ENCODE measurements at places on chromosomes 6 and 20.

DNA sequence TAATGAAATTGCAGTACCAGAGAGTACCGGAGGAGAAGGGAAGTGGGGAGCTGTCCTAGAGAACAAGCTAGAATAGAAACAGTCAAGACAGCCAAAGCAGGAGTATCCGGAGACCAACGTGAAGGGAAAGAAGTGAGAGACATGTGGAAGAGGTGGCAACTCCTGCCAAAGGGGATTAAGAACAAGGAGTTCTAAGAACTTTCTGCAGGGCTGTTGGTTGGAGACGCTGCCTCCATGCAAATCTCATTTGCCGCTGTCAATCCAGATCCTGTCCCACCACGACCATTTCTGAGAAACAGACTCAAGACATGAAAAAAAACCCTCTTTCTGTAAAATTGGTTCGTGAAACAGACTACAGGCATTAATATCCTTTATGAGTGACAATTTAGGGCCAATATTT is 595.7 kb downstream of the PTPRT start:
- no peaks in the 10 kb centered on the region for H3K4me1 ChIP-seq
- no peak for DNase-seq
- H3K4me3 ChIP-seq, result no peak overlapping the region
- no peaks in the 10 kb centered on the region for H3K36me3 ChIP-seq
- H3K27me3 ChIP-seq, result no peaks in the 10 kb centered on the region
- H3K27ac ChIP-seq, result no peak overlapping the region

DNA sequence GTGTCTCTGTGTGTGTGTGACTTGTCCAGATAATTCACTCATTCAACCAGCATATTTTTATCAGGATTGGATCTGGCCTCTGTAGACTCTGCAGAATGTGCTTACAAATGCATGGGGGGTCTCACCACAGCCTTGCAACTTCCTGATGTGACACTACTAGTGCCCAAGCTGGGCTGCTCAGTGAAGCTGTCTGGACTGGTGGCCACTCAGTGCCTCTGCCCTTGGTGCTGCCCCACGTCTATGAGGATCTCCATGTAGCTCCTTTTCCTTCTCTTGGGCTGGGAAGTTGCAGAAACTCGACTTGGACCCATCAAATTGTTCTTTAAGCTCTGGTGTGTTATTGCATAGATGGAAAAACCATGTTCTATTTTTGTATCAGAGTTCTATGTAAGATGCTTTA is 75.8 kb downstream of the NRN1 start:
- H3K27ac ChIP-seq, result no peak overlapping the region
- no peak for DNase-seq
- H3K4me3 ChIP-seq, result no peak overlapping the region
- H3K36me3 ChIP-seq, result no peaks in the 10 kb centered on the region
- no peaks in the 10 kb centered on the region for H3K27me3 ChIP-seq

DNA sequence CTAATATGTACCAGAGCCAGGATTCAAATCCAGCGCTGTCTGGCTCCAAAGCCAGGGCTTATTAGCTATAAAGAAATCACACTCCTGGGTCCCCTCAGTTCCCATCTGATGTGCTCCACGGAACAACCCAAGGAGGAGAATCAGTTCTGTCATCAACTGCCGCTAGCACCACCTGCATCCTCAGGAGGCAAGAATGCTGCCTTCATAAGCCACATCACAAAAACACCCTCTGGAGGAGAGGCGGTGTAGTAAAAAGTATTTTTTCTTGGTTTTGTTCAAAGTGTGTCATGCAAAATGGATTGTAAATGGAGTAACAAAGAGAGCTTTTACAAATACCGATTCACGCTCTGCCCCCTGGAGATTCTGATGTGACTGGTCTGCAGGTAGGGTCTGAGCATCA is 57.1 kb downstream of the TNFRSF21 start:
- no peaks in the 10 kb centered on the region for H3K4me1 ChIP-seq
- H3K27me3 ChIP-seq, result no peaks in the 10 kb centered on the region
- DNase-seq, result no peak
- H3K27ac ChIP-seq, result no peak overlapping the region
- no peaks in the 10 kb centered on the region for H3K36me3 ChIP-seq

- H3K36me3 ChIP-seq, result no peaks in the 10 kb centered on the region
- no peak overlapping the region for H3K4me3 ChIP-seq
Measured at GRCh38 chr20:8309634-8310033, 177.6 kb downstream of the PLCB1 start.

GRCh38 chr6:51655517-51655916 is 431.9 kb downstream of the PKHD1 start:
- no peak for DNase-seq
- no peak overlapping the region for H3K27ac ChIP-seq
- no peaks in the 10 kb centered on the region for H3K4me1 ChIP-seq
- no peaks in the 10 kb centered on the region for H3K27me3 ChIP-seq
- no peak overlapping the region for H3K4me3 ChIP-seq

DNA sequence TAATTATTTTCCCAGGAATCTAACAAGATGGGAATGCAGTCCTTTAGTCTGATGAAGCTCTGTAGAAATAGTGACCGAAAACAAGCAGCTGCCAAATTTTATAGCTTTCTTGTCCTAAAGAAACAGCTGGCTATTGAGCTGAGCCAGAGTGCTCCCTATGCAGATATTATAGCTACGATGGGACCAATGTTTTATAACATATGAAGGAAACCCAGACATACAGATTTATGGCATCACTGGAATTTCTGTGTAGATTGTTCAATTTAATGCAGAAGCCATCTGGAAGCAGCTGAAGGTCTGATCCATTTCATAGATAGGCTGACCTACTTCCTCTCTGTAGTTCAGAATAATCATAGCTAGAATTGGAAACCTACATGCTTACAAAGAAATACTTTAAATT is 11.8 kb upstream of the SNPH start:
- H3K27ac ChIP-seq, result no peak overlapping the region
- no peak overlapping the region for H3K4me3 ChIP-seq
- H3K36me3 ChIP-seq, result no peaks in the 10 kb centered on the region

GRCh38 chr20:37690626-37691369 is 3.0 kb upstream of the CTNNBL1 start:
- H3K4me1 ChIP-seq, result no peaks in the 10 kb centered on the region
- H3K27ac ChIP-seq, result no peak overlapping the region
- H3K4me3 ChIP-seq, result no peak overlapping the region
- H3K27me3 ChIP-seq, result no peaks in the 10 kb centered on the region
- no peaks in the 10 kb centered on the region for H3K36me3 ChIP-seq

- no peaks in the 10 kb centered on the region for H3K27me3 ChIP-seq
- H3K36me3 ChIP-seq, result no peaks in the 10 kb centered on the region
- DNase-seq, result no peak
- H3K27ac ChIP-seq, result no peak overlapping the region
Measured at GRCh38 chr20:59074456-59074855, 31.9 kb upstream of the PRELID3B start.

DNA sequence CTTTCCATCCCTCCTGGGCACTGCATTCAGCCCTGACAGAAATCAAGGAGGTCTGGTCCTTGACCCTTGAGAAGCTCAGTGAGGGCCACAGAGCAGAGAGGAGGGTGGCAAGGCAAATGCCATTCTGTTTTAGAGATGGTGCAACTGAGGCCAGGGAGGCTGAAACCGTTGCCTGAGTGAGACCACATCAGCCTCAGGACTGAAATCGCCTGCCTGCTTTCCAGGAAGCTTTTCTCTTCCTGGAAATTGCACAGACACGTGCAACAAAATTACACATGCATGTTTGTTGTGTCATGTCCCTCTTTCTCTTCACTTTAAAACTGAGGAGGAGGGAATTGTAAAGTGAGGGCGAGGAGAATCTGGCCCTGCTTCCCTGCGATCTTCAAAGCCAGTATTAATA is 113.7 kb upstream of the PDE10A start:
- H3K27ac ChIP-seq, result no peak overlapping the region
- H3K4me1 ChIP-seq, result no peaks in the 10 kb centered on the region
- H3K27me3 ChIP-seq, result no peaks in the 10 kb centered on the region
- DNase-seq, result no peak
- no peaks in the 10 kb centered on the region for H3K36me3 ChIP-seq

DNA sequence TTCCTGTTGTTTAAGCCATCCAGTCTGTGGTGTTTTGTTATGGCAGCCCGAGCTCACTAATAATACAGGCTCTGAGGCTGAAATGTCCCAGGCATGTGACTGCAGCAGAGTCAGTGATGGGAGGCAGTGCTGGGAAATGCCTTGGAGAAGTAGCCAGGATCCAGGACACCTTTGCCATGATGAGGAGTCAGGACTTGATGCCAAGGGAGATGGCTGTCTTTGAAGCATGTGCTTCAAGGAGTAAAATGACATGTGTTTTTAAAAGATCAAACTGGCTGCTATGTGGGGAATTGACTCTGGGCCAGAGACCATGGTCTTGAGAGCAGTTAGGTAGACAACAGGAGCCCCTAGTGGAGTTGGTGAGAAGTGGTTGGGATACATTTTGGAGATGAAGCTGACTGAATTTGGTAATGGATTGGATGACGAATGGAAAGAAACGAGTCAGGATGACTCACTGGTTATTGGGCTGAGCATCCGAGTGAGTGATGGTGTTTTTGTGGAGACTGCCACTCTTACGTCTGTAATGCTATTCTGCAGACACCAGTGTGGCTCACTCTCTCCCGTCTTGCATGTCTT is 322.2 kb downstream of the PLCB1 start:
- DNase-seq, result no peak
- no peaks in the 10 kb centered on the region for H3K36me3 ChIP-seq
- no peaks in the 10 kb centered on the region for H3K27me3 ChIP-seq
- H3K27ac ChIP-seq, result no peak overlapping the region

DNA sequence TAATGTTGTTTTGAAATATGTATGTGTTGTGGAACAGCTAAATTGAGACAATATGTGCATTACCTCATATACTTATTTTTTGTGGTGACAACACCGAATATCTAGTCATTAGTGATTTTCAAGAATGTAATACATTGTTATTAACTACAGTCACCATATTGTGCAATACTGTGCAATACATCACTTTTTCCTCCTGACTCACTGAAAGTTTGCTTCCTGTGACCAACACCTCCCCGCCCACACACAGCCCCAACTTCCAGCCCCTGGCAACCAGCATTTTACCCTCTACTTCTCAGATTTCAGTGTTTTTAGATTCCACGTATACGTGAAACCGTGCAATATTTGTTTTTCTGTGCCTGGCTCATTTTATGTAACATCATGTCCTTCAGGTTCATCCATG is 627.9 kb downstream of the PRKN start:
- H3K27me3 ChIP-seq, result no peaks in the 10 kb centered on the region
- H3K36me3 ChIP-seq, result no peaks in the 10 kb centered on the region
- H3K4me1 ChIP-seq, result no peaks in the 10 kb centered on the region
- no peak overlapping the region for H3K4me3 ChIP-seq
- H3K27ac ChIP-seq, result no peak overlapping the region

GRCh38 chr20:53255102-53255710 is 283.0 kb downstream of the TSHZ2 start:
- no peaks in the 10 kb centered on the region for H3K36me3 ChIP-seq
- H3K4me3 ChIP-seq, result no peak overlapping the region
- DNase-seq, result no peak
- H3K27ac ChIP-seq, result no peak overlapping the region
- no peaks in the 10 kb centered on the region for H3K27me3 ChIP-seq
